ENCODE measurements at places on chromosomes 3 and 15. TPM values are rescaled to one million over a fixed set of nuclear protein-coding genes. Genes with fewer than 3 reads are reported as not detected.

- DNase-seq, result peak; percentile 69
Observed at GRCh38 chr3:191499307-191500080, 38.5 kb downstream of the PYDC2 start.

GRCh38 chr3:123914829-123915228, 30.7 kb upstream of the MYLK start:
- DNase-seq, result no peak

DNA sequence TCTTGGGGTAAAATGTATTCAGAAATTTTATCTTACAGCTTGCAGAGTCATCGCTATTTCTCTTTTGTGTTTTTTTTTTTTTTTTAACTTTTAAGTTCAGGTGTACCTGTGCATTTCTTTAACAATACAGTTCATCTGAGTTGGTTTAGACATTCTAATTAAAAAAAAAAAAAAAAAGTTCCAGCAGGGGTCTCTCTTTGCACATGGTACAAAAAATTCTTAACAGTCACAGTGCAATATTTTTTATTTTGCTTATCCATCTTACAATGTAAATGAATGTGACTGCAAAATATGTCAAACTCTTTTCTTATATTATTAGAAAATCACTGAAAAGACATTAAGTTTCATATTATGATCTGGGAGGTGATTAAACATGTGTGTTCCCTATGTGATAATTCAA, 47.5 kb upstream of the SLC9A9 start:
- no peak for DNase-seq

DNA sequence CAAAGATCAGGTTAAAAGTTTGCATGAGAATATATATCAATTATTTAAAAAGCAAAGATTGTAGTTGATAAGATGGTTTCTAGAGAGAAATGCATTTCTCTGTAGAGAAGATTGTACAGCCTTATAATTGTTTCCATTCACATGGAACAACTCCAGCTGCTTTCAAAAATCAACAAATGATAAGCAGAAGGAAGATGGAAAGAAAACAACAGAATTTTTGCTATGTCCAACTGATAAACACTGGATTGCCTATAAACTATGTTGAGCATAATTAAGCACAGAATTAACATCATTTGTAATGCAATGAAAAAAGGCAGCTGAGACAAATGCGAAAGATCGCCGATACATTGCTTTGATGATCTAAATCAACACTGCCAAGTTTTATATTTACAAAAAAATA, 89.0 kb downstream of the C3orf85 start:
- no peak for DNase-seq

GRCh38 chr3:64900156-64900555, 212.4 kb upstream of the ADAMTS9 start:
- DNase-seq, result peak; percentile 53

Gene ESYT3
- 0.65 TPM for total RNA-seq

DNA sequence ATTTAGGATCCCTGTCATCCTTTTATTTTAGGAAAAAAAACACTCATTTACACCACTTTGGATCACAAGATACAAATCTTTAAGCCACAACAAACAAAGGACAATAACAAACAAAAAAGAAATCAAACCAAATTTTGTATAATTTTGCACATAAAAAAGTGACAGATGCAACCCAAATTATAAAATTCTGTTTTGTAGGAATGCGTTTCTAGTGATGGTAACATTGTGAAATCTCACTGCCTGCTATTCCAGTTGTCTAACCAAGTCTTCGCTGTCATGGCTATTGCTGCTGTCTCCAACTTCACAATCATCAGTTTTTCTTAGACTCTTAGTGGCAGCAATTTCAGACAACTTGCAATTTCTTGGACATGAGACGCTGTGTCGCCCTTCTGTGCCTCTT, 58.3 kb upstream of the ARL6 start:
- no peak for DNase-seq

Gene TMEM43
- 32.1 TPM for total RNA-seq

DNA sequence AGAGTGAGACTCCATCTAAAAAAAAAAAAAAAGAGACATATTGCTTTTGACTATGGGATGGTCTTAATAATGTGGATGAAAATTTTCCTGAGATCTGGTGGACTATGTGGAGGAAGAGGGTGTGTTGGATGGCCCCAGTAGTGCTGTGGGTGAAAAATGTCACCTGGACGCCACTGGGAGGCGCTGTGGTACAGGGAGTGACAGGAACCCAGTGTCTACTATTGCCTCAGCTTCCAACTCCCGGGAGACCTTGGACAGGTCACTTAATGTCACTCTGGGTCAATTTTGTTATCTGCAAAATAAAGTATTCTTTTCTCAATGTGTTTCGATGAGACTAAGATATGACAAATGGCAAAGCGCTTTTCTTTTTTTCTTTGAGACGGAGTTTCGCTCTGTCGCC, 27.7 kb upstream of the DCP1A start:
- DNase-seq, result no peak

GRCh38 chr3:5036858-5037257, 57.6 kb downstream of the BHLHE40 start:
- DNase-seq, result no peak

DNA sequence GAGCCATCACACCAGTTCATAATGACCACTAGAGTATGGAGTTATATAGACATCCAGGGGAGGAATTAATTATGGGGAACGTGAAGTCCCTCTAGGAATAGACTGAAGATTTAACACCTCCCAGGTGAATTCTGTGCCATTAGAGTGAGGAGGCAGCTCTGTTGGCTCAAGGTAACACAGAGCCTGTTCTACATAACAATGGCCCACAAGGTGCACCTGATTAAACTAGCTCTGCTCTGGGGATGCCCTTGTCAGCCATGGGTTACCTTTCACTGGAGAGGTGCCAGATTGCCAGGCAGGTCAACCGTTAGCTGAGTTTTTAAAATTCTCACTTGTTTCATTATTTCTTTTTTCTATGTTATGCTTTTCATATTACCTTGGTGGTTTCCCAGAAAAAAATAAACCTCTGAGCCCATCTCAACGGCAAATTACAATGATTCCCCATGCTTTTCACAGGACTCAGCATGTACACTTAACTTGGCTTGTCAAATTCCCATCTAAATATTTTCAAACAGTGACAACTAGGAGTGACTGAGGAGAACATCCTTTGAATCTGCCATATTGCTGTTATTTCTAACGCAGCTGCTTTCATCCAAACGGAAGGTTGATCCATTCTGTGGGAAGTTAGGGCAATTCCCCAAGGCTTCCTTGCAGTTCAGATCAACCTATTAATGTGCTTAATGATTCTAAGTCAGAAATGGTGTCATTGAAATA, 512.9 kb downstream of the MCTP2 start:
- DNase-seq, result no peak

Gene CSPG5
- 0.22 TPM for total RNA-seq

DNA sequence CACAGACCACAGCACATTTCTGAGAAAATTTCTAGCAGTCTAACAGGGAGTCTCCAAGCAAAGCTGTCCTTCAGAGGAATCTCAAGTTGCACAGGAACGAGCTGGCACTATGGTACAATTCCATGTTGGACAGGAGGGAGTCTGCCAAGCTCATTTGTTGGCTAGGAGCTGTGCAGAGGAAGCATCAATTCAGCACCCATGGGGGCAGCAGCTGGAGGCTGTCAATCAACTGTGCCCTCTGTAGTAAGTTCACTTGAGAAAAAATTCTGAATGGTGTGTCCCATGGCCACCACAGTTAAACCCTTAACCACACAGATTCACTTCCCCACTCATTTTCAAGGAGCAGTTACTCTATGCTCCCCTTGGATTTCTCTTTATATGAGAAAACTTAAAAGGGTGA, 298.5 kb upstream of the PPP2R3A start:
- DNase-seq, result no peak

Gene GNAI2
- total RNA-seq, result 126 TPM

DNA sequence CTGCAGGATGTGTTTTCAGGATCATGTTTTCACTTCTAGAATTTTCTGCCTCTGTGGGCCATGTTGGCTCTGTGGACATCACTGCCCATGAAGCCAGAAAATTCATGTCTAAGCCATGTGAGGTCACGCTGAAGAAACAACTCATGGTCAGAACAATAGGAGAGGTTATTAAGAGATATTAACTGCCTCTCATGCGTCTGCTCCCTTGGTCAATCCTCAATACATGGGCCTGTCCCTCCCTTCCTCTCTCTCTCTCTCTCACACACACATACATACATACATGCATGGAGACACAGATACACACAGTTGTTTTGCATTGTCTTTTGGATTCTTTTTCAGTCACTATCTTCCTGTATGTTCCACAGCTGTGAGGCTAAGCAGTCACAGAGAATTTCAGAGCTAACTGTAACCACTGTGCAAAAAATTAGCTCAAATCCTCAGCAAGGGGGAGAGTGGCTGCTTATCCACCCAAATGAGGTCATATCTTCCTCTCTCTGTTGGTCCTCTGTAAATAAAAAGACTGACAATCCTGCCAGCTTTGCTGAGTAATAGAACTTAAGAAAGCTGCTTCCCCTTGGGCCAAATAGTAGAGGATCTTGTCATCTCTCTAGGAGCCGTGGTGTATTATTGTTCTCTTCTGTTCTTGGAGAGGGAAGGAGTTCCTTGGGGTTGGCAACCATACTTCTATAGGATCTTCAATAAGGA, 45.6 kb downstream of the LRTM1 start:
- DNase-seq, result no peak

Gene IGSF10
- total RNA-seq, result 2.6 TPM

DNA sequence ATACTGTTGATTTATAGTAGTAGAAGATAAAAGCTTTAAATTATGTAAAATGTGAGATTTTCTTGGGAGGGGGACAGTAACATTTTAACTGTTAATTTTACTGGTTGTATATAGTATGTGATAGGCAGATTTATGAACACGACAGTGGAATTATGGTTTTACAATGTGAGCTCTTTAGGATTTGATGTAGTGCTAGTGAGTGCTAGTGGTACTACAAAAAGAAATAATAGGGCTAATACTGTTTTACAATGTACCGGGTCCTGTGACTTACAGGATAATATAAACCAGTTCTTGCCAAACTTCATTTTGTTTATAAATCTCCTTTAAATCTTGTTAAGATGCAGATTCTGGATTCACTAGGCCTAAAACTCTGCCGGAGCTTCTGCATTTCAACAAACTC, 165.7 kb downstream of the TCF12 start:
- no peak for DNase-seq

Gene LRRC2
- total RNA-seq, result 122 TPM

Gene PRR23E
- total RNA-seq, result not detected

Gene IL17RE
- 0.46 TPM for total RNA-seq

DNA sequence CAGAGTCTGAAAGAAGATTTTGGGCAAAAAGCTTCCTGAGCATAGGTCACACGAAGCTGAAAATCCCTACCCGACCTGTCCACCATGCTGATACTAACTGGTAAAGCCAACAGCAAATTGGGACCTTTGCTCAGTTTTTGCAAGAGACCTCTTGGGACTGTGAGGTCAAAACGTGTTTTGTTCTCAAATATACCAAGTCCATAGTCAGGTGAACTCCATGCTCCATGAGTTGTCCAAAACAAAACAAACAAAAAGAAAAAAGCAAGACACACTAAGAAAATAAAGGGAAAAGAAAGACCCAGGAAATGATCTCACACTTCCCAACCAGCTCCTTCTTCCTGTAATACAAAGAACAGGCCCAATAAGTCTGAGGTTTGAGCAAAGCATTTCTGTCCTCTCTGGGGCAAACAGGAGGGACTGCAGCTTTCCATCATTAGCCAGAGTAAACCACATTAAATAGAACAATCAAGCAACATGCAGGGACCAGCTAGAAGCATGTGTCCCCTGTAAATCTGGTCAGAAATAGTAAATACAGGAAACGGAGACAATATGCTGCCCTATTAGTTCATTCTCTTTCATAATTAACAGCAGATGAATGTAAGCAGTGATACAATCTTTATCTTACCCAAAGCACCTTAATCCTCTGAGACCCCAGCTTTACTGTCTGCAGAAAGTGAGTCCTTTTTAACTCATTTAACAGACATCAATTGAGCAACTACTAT, 125.0 kb upstream of the LIPC start:
- no peak for DNase-seq

Gene MUSTN1
- total RNA-seq, result 17.8 TPM

DNA sequence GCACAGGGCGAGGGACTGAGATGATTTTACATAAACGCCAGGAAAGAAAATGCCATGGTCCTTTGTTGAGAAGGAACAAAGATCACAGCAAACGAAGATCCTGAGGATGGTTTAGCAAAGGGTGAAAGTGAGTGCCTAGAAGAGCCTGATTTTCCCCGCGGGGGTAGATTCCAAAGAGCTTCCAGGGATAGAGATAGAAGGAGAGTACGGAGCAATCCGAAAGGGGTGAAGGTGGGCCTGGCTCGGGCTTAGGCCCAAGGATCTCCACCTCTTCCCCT, 977 bp downstream of the CDC25A start:
- no peak for DNase-seq

GRCh38 chr3:156668073-156668763, 6.2 kb upstream of the TIPARP start:
- no peak for DNase-seq

DNA sequence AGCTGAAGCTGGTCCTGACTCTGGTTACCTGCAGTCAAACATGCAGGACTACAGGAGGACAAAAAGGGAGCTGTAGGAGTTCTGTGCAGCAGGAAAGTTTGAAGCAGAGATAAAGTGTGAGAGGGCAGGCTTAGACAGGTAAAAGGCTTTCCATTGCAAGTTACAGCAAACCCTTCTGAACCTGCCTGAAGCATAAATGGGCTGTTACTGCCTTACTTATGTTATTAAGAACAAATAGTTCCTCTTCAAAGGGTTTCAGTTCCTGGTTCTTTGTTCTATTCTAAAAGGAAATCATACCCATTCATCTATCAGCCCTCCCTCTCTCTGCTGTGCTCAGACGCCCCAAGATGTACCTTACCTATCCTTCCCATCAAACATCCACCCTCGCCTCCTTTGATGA, 52.4 kb upstream of the CACNA2D3 start:
- no peak for DNase-seq

Gene TICRR
- total RNA-seq, result 0.05 TPM

DNA sequence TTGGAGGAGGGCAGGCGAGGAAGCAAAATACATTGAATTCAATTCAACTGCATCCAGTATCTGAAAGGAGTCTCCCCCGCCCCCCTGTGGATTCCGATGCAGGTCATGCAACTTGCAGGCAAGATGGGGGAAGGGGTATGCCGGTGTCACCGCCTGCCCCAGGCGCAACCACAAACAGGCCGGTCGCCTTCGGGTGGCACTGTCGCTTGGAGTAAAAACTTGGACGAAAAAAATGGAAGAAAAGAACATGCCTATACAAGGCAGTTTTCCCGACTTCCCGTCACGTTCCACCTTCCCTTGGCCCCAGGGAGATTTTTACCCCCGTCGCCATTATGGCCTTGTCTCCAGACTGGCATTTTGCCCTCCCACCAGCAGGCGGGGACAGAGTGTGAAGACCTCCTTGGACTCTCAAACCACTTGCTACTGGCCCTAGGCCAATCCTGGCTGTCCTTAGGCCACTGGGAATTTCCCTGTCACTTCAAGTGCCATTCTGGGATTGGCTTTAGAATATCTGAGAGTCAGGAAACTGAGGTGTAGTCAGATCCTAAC, 1.6 kb upstream of the NTRK3 start:
- DNase-seq, result no peak

- DNase-seq, result peak; percentile 93
Observed at GRCh38 chr3:50272911-50273688, 4.2 kb downstream of the SEMA3B start.
